Camera-type eye (tissue), 1 donor: ENCODE measurements at places on chromosomes 6 and 20. TPM values are rescaled to one million over a fixed set of nuclear protein-coding genes. Genes with fewer than 3 reads are reported as not detected.

PRR18 gene
- total RNA-seq = 0.22 TPM

RSPO3 gene
- total RNA-seq = 9.5 TPM

CRIP3 gene
- total RNA-seq = not detected

MEP1A gene
- total RNA-seq = not detected

SRMS gene
- total RNA-seq = not detected

DACT2 gene
- total RNA-seq = 15.9 TPM

LRRC73 gene
- 0.99 TPM for total RNA-seq

LHFPL5 gene
- 0.27 TPM for total RNA-seq

NHLRC1 gene
- total RNA-seq = 2.8 TPM

SOBP gene
- 23.9 TPM for total RNA-seq

IPCEF1 gene
- 2.1 TPM for total RNA-seq

HLA-F gene
- 24.5 TPM for total RNA-seq
